GM12891 (cell line): ENCODE measurements at places on chromosomes 5 and 9.

GRCh38 chr5:55572020-55572419, 37.3 kb upstream of the PLPP1 start:
- no peak for DNase-seq

DNA sequence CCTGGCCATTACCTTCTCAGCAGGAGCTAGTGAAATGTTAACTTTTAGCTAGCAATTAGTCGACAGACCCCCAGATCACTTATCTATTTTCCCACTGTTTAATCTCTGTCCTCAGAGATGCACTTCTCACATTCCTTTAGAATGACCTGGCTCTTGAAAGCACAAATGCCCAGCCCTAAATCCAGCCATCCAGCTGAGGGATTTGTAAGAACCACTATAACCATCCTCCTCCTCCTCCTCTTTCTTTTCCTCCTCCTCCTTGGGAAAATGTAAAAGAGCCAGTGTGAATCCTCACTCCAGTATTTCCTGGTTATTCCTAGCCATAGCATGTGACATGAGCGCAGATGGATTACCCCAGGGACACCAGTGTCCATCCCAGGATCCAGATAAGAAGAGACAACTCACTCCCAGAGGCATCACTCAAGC, 124.3 kb downstream of the ENC1 start:
- DNase-seq: no peak

DNA sequence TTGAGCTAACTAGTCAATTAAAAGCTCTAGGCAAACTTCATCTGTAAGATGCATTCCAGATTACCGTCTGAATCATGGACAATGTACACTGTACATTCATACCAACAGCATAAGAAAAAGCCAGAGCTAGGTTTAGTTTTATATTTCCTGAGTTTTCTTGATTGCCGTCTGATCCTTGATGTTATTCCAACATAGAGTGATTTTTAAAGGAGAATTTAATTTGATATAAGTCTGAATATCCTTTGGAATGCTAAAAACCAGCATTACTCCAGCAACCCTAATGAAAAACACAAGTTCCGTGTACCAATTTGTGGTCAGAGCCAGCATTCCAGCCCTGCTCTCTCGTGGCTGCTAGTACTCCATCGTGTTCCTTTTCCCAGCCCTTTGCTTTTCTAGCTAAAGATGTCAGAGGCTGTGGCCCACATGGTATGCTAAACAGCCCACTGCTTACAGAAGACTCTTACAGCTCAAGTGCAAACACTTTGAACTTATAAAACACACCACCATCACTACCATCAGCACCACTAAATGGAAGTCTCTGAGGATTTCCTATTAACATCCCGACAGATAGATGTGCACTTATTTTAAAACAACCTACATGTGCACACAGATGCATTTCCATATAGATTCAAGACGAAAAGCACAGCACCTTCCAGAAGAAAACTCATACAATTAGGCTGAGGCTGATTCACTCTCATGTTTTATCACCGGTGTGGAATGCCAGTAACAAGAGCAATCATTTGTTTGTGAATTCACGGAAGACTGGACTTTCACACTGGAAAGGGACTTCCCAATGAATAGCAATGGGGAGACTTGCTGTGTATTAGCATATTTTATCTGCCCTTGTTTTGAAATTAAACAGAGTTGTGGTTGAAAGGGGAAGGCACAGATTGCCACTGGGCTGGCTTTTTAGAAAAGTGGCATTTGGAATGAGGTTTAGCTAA, 246.9 kb upstream of the GAS1 start:
- DNase-seq: no peak

- no peak for DNase-seq
Measured at GRCh38 chr5:71483355-71483754, 27.9 kb downstream of the BDP1 start.

GRCh38 chr9:112846528-112847488, 43.9 kb downstream of the SLC46A2 start:
- no peak for DNase-seq

GRCh38 chr5:132489051-132489770, 1.4 kb downstream of the IRF1 start:
- DNase-seq: no peak

- DNase-seq: no peak
Measured at GRCh38 chr9:89887286-89887685, 282.5 kb downstream of the GADD45G start.

DNA sequence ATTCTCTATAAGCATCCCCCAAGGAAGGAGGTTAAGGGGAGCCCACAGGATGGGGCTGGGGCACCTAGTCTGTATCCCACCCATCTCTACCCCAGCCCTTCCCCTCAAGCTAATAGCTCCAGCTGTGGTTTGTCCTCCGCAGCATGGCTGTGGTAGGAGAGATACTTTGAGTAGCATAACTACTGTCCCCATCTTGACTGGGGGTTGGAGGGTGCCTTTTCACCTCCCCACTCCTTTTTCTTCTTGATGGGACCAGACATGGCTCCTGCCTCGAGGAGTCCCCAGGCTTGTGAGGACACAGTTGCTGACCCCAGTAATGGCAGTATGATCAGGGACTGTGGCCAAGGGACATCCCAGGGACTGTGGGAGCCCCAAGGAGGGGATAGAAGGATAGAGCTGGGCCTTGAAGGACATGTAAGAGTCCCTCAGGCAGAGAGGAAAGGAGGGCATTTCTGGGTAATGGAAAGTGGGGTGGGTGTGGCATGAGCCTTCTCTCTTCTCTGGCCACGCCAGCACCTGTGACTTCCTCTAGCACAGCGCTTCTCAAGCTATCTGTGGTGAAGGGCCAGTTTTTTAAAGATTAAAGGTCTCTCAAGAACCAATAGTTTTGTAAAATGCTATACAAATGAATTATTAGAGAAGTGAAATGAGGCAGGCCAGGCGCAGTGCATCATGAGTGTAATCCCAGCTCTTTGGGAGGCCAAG, 14.0 kb downstream of the OLFML2A start:
- no peak for DNase-seq

DNA sequence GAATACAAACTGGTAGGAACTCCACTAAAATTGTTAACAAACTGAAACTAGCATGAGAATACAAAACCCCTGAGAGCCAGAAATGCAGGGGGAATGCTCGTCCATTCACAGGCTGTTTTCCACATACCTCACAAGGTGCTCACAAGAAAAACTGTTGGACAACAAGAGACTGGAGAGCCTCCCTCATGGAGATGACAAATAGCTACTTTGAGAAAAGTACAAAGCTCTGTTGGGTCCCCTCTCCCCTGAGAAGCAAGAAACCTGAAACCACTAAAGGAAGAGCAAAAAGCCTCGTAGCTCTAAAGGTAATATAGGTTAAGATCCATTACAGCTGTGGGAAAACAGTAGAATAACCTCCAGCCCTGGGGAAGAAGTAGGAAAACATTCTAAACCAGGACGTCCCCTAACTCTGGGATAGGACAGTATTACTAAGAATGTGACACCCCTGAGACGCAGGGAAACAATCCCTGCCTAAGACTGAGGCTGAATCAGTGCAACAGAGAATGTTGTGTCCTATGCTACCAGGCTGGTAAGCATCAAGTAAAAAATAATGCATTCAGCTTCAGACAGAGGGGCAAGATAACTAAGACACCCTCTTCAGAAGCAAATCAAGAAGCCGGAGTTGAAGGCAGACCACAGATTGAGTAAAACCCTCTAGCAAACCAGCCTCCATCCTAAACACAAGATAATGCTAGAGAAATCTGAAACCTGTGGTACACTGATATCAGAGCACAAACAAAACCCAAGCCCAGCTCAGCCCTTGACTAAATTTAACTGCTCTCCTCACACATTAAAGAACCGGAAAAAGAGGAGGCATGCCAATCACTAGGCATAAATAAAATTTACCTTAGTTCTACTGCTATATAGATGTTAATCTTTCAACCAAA, 160.2 kb downstream of the SSBP2 start:
- DNase-seq: no peak

GRCh38 chr9:134287591-134288491, 38.4 kb upstream of the RXRA start:
- DNase-seq: no peak

GRCh38 chr5:14266171-14266570, 123.0 kb downstream of the TRIO start:
- no peak for DNase-seq

GRCh38 chr5:116068028-116068632, 16.7 kb upstream of the COMMD10 start:
- DNase-seq: no peak

GRCh38 chr5:28788954-28789353, 1750.6 kb upstream of the CDH9 start:
- no peak for DNase-seq

DNA sequence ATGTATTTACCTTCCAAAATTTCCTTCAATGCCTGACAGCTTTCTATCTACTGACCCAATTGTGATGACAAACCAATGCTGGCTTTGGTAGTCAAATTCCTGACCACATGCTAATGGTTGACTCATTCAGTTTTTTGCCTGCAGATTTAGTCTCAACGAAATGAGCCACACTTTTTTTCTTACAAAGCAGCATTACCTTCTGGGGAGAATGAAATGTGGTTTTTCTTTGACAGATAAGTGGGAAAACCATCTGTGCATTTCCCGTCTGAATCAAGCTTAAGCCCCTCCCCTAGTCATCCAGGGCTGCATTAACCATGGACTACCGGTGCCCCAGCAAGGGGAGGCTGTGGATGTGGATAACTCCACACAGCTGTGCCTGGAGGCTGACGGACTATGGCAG, 99.6 kb upstream of the TAF11L2 start:
- no peak for DNase-seq

GRCh38 chr5:36177715-36178523, 26.0 kb downstream of the SKP2 start:
- no peak for DNase-seq

DNA sequence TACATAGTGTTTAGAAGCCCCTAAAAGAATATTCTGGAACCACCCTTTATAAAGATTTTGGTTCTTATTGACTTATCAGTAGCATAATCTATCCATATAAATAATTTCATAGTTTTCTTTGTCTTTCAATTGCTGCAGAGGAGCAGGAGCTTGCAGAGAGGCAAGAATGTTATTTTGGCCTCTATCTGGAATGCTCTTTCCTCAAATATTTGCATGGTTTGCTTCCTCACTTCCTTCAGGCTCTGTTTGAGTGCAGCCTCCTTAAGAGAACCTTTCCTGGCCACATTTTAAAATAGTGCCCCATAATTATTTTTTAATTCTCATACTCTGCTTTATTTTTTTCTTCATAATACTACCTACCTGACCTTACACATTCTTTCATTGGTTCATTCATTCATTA, 1.5 kb downstream of the C5 start:
- no peak for DNase-seq

GRCh38 chr9:130857864-130858738, 23.0 kb downstream of the ABL1 start:
- DNase-seq: no peak

- no peak for DNase-seq
Measured at GRCh38 chr5:42514754-42515153, 91.5 kb downstream of the GHR start.

DNA sequence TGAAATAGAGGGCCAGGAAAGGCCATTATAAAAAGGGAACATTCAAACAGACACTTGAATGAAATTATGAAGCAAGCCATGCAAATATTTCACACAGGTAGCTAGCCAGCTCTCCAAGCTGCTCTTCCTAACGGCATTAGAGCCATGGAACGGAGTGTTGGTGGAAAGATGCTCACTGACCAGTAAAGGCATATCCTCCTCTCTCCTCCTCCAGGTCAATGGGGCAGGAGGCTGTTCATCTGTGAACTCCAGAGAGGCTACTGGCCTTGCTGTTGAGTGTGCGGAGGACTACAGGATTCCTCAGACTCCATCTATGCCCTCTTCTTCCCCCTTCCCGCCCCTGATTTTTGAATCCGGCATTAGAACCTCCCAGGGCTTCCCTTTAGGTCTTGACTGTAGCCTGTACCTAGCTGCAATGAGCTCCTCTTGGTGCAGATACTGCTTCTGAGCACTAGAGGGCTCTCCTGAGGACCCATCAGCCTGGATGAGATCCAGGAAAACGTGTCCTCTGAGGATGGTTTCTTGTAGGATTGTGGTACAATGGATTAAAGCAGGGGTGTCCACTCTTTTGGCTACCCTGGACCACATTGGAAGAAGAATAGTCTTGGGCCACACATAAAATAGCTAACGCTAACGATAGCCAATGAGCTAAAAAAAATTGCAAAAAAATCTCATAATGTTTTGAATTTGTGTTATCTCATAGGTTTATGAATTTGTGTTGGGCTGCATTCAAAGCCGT, 162.2 kb downstream of the SREK1 start:
- DNase-seq: peak; percentile 35

DNA sequence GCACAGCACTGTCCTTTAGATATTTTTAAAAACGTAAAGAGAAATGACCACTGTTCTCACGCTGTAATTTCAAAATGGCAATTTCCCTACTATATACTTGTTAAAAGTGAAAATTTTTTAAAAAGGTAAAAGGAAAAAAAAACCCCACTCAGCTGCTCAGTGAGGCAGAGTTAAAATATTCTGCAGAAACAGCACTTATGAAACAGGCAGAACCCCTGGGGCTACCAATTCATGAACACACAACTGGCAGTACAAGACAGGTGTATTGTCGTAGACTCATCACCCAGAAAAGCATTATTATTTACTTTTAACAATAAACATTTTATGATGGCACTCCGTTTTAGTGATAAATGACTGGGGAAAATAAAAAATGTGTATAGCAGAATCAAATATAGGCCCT, 1.5 kb upstream of the RASGRF2 start:
- DNase-seq: no peak

DNA sequence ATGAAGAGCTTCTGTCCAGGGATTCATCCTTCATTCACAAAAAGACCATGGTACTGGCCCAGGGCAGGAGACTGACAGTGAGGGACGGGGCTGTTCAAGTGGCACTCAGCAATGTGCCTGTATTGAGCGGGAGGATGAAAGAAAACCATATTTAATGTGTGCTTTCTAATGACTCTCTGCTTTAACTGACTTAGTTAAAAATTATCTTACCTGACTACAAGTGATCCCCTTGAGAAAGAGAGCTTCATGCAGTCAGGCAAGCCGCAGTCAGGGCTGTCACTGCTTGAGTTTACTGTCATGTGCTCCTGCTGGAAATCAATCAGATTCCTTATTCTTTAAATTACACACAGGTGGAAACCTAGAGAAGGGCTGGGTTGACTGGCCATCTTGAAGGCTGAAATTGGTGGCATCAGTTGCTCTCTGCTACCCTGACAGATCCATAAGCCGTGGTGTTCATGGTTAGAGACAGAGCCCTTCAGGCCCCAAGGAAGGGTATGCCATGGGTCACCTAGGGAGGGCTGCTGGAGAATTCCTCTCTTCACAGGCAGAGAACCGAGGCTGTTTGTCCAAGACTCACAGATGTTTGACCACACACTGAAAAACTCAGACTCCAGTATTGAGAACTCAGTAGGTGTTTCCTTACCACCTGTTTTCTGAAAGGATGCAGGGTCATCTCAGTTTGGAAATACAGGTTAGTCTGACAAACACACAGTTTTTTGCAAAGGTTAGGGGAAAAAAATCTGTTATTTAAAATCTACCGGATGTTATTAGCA, 70.9 kb downstream of the TRIO start:
- no peak for DNase-seq

DNA sequence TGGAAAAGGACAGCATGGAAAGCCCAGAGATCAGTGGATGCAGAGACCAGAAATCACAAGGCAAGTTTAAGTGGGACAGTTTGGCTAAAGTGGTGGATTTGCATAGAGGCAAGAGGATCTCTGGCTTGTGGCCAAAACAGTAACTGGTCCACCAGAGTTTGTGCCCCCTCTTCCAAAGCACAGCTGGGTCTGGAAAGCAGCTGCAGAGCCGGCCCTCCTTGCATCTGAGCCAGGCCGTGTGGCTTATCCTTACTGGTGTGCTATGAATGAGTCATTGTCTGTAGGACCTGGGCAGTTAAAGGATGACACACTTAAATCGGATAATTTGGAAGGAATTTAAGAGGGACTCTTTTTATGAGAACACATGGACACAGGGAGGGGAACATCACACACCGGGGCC, 146.6 kb downstream of the PIP5K1B start:
- no peak for DNase-seq

- no peak for DNase-seq
Measured at GRCh38 chr5:159642379-159642778, 273.9 kb upstream of the ADRA1B start.
